ENCODE measurements at places on chromosomes 6 and 20. TPM values are rescaled to one million over a fixed set of nuclear protein-coding genes. Genes with fewer than 3 reads are reported as not detected.

DNA sequence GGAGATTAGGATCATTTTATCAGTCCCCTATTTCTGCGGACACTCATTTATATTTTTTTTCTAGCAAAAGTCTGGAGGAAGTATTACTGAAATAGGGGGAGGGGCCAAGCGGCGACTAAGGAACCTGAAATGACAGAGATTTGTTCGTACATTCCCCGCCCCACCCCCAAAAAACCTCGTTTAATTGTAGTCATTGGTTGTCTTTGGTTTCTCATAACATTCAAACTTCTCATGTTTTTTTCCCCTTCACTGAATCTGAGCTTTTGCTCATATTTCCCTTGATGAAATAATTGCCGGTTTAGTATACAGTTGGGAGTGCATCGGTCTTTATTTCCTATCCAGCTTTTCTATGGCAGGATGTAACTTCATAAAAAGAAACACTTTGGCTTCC is 768 bp upstream of the FYN start:
- no peak for DNase-seq

Gene CAGE1
- total RNA-seq, result not detected

DNA sequence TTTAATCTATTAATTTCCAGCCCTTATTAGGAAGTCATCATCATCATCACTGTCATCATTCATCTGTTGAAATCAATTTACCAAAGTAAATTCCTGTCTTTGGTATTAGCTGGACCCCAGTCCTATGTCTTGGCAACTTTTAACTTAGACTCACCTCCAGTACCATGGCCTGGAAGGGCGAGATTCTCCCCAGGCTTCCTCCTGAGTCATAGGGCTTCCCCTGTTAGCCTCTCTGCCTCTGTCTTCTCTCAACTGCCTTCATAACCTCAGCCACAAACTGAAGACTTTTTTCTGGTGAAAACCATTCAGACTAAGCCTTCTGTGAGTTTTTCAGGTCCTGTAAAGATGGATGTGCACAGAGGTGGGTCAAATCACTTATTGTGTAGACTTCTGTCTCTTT is 95.0 kb downstream of the NKAIN2 start:
- DNase-seq, result no peak

Gene ZSCAN16
- total RNA-seq, result 7.5 TPM

DNA sequence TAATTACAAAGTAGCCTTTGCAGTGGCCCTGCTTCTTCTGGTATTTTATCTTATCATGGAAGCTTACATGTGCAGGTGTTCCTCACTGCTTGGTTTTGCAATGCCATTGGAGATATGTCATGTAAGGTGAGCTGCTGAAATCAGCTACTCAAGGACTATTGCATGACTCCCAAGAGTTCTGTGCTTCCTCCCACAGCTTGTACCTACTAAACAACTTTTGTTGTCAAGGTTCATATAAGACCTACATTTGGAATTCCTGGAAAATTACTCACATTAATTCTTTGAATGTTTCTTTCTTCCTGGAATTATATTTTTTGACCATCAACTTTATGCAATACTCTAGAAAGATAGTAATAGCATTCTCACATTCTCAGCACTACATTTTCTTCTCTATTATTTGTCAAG is 427.5 kb upstream of the HSF2 start:
- DNase-seq, result no peak

Gene COL9A3
- total RNA-seq, result 11.8 TPM

GRCh38 chr20:55650657-55651360 is 354.5 kb downstream of the CBLN4 start:
- no peak for DNase-seq

Gene ARID1B
- 69.6 TPM for total RNA-seq

GRCh38 chr6:159742165-159742564 is 14.9 kb downstream of the WTAP start:
- DNase-seq, result no peak

Gene ENPP5
- total RNA-seq, result 0.71 TPM

DNA sequence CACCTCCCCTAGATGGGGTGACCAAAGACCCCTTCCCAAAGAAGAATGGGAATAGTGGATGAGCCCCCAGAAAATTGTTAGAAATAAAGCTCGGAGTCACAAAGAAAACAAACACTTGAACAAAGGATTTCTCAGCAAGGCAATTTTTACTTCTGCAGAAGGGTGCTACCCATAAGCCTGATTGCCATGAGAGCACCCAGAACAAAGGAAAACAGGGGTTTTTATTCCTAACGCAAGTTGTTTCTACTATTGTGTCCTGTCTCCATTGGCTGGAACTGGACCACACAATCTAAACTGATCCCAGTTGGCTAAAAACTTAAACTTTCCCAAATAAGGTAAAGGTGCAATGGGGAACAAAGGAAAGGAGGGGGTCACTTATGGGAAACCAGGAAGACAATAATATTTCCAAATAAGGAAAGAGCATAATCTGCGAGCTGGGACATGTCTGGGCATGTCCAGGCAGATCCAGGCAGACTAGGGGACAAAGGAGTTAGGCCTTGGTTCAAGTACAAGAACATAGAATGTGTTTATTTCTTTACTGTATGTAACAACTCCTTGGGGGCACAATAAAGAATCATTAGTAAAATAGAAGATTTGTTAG is 20.0 kb downstream of the HLA-B start:
- no peak for DNase-seq

Gene CUL7
- 10.3 TPM for total RNA-seq

DNA sequence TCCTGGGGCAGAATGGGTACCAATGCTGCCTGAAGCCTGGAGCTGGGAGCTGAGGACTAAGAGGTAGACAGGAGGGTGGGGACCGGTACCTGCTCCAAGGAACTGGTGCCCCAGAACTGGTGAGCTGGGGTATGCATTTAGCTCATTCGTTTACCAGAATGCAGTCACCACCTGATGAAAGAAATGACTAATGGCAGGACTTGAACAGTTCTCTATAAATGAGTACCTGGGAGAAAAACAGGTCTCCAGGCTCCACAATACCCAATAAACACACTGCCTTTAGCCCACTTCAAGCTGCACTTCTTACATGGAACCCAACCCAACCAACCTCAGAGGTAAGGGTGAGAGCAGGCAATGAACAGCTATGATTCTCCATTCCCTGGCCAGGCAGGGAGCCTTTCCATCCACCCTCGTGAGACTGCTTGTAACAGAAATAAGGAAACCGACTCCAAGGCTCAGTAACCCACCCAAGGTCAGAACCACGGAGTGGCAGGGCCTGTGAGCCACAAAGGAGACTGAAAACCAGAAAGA is 15.4 kb downstream of the FKBP1A start:
- no peak for DNase-seq

DNA sequence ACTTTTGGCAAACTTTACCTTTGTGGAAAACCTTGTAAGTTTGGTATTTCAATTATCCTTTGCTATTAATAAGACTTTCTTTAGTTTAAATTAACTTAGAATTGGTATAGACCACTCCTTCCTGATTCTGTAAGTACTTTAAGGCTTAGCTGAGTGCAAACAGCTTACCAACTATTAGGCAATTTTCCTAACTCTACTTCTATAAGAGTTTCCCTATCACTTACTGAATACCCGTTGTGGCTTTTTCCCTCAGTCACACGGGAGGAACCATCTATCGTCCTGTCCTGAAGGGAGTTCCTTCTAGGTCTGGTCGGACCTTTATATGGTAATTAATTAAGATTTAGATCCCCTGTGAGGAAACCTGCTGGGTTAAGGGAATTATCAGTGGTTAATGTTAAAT is 9.6 kb downstream of the SLC35A1 start:
- DNase-seq, result no peak

Gene RNF217
- 55.7 TPM for total RNA-seq

DNA sequence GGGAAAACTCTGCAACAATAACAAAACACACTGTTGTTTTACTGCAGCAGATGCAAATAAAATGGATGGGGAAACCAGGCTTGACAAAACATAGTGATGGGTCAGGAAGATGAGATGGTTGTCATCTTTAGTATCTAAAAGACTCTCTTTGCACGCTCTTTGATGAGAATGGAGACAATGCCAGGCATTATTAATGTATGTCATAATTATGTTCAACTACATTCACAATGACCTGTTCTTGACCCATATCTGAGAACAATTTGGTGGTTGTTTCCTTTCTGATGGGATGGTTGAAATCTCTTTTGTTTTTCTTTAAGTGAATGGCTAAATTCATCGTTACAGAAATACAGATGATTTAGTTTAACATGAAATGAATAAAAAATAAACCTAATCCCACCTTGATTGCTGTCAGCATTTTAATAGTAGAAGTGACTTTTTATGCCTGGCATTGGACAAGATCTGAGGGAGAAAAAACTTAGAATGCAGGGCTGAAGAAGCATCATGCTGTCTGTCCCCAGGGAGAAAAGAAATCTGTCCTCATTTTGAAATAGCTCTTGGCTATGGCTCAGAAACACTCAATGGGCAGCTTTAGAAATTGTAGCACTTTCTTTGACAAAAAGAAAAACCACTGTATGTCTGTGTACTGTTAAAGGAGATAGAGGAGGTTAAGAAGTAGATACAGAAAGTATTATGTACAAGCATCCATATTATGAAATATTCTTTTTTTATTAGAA is 12.4 kb upstream of the GRIK2 start:
- no peak for DNase-seq
